ENCODE measurements at places on chromosomes 16 and 17. TPM values are rescaled to one million over a fixed set of nuclear protein-coding genes. Genes with fewer than 3 reads are reported as not detected.

HAP1 gene
- under 0.01 TPM for total RNA-seq

SHISA9 gene
- total RNA-seq = under 0.01 TPM

KRTAP9-8 gene
- total RNA-seq = not detected

GGNBP2 gene
- total RNA-seq = 85.2 TPM

FAM20A gene
- total RNA-seq = 12.2 TPM

VAMP2 gene
- total RNA-seq = 6.1 TPM

GRAP gene
- total RNA-seq = under 0.01 TPM

DNASE1L2 gene
- total RNA-seq = 0.87 TPM

PDE6G gene
- not detected for total RNA-seq

ZNF263 gene
- total RNA-seq = 47.5 TPM

OTOP2 gene
- total RNA-seq = not detected

PGAP3 gene
- total RNA-seq = 10.0 TPM

TIMM22 gene
- 12.9 TPM for total RNA-seq

PITPNM3 gene
- total RNA-seq = 0.37 TPM

MIEF2 gene
- 27.1 TPM for total RNA-seq

USP43 gene
- total RNA-seq = 0.12 TPM

TBC1D28 gene
- total RNA-seq = not detected

TNFRSF13B gene
- total RNA-seq = not detected

SLC35G6 gene
- not detected for total RNA-seq

ALKBH5 gene
- 151 TPM for total RNA-seq

PTGES3L gene
- 0.44 TPM for total RNA-seq

GCGR gene
- total RNA-seq = not detected

EVPL gene
- total RNA-seq = 0.12 TPM

TP53TG3F gene
- total RNA-seq = not detected

Measured in uterine smooth muscle cell (primary cell).